NCI-H1436 treated with DMSO at 0.1 percent for 48 hours (cell line): ENCODE measurements at places on chromosomes 1 and 21.

DNA sequence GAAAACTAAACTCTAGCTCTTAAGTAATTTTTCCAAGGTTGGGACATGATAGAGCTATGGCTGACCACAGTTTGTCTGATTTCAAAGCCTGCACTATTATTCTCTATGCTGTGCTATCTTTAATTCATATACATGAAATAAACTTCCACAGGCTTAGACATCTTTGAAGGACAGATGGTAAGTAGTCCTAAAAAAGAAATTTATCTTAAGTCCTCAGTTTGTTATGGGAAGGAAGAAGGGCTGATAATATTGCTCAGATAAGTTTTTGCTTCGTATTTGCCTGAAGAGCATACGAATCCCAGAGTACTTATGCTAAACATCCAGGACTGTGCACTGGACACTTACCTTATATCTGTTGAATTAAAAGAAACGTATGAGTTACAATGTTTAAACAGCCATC is 39.6 kb downstream of the VCAM1 start:
- no peak for DNase-seq

DNA sequence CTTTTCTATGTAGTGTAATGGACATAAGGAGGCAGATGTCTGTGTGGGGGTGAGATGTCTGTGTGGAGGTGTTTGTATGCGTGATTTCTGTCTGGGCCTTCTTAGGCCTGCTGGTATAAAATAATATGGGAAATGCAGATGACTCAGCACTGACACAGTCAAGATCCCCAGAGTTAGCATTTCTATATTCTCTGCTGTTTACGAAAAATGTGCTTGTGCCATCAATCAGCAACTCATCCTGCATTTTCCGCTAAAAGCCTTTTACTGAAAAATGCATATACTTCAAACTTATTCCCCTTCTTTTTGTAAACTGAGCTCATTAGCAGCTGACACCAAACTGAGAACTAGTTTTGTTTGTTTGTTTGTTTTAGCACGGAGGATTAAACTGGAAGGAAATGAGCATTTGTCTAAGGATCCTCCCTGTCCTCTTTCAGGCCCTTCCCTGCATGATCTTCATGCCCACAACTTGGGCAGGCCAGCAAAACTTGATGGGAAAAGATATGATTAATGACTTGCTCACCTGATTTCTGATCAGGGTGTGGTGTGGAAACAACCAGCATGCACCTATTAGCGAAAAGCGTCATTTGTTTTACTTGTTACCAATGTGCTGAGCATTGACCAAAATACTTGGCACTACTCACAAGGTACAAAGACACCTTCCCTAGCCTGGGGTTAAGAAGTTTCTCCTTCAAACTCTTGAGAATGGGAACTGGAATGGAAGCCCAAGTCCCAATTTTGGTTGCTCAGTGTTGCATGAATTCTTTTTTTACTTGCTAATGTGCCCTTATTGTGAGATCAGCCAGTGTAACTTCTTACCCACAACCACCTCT is 77.4 kb downstream of the NDUFS5 start:
- no peak for DNase-seq

DNA sequence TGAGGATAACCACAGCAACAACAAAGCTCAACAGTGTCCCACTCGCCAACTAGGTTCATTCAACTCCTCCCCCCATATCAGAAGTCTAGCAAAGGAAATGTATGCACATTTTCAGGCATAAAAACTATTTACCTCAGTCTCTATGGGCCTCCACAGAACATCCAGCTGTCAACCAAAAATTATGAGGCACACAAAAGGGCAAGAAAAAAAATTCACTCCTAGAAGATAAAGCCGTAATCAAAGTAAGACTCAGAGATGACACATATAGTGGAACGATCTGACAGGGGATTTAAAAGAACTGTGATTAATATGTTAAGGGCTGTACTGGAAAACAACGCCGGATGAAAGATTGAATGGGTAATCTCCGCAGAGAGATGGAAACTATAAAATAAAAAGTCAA is 158.7 kb downstream of the NTPCR start:
- no peak for DNase-seq

GRCh38 chr21:22174746-22175145 is 1176.5 kb downstream of the NCAM2 start:
- no peak for DNase-seq
